Skeletal muscle cell (primary cell): ENCODE measurements at places on chromosomes 5 and 9.
A peak's percentile ranks its signal among the peaks of the same experiment; 100 is the strongest.

- no peak for DNase-seq
These were observed 72.5 kb downstream of the SPIN1 start for GRCh38 chr9:88460587-88461332.

DNA sequence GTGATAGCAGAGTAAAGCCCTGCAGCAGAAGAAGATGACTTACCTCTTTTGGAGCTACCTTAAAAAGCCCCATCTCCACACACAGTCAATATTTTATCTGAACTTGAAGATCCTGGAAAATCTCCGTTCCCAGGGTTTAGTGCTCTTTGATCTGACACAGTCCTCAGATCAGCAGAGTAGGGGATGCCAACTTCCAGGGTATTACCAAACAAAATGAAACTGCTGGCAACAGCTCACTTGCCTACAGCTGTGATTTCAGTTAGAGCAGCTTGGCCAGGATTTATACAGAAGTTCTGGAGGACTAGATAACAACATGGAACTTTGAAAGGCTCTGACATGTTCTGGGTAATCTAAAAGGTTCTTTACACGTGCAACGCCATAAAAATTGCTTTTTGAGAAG is 1537.8 kb upstream of the ACO1 start:
- no peak for DNase-seq

GRCh38 chr5:179312557-179313235 is 32.6 kb downstream of the ADAMTS2 start:
- no peak for DNase-seq

GRCh38 chr5:24633715-24634325 is 11.0 kb downstream of the CDH10 start:
- DNase-seq: no peak

GRCh38 chr5:9624196-9624947 is 5.8 kb downstream of the TAS2R1 start:
- DNase-seq: no peak

DNA sequence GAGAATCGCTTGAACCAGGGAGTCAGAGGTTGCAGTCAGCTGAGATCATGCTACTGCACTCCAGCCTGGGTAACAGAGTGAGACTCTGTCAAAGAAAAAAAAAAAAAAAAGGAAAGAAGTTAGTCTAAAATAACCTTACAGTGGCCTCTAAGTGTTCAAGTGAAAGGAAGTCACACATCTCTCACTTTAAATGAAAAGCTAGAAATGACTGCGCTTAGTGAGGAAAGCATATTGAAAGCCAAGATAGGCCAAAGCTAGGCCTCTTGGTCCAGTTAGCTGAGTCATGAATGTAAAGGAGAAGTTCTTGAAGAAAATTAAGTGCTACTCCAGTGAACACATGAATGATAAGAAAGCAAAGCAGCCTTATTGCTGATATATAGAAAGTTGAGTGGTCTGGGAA is 38.1 kb downstream of the ITGA1 start:
- no peak for DNase-seq

DNA sequence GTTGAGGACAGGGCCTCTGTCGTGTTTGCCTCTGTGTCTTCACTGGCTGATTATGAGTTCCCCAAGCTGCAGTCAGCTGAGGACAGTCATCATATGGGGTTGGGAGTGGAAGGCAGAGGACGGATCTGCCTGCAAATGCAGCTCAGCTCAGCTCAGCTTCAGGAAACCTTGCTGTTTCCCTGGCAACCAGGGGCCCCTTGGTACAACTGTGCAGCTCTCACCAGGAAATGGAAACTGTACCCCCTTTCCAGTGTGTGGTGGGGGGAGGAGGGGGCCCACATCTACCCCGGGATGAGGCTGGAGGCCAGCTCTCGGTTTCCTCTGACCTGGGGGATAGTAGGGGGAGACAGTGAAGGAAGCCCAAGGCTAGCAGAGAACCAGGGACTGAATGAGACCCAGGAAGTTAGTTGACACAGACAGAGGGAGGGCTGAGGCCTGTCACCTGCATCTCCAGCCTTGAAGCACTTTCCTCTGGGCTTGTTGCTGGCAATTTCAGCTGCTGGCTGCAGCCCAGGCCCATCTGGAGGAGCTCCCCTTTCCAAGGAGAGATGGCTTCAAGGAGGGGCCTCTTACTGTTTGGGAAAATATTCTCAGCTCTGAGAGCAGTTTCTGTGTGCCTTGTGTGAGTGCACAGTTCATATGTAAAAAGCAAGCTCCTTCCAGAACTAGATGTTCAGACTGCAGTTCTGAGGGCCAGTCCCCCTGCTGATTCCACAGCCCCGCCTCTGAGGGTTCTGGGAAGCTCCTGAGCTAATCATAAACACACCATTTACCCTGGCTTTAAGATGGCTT is 6.9 kb downstream of the ANXA6 start:
- no peak for DNase-seq

DNA sequence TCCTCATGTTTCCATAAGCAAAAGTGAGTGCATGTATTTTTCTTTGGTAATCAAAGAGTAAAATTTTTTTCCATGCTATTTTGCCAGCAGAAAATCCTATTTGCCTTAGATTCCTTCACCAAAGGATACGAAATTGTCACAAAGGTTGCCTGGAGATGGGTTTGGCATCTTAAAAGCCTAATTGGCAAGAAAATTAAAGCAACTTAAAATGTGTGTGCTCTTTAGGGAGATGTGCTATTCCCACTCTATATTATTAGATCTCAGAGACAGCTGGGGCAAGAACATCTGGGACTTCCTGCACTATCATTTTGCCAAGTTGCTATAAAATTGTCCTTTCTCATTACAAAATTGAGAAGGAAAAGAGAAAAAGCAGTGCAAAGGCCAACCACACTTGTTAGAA is 146.1 kb downstream of the PLCXD3 start:
- no peak for DNase-seq

- peak; percentile 48 for DNase-seq
These were observed 17.2 kb upstream of the GCNT1 start for GRCh38 chr9:76441551-76442322.

- no peak for DNase-seq
These were observed 66.7 kb downstream of the HRH2 start for GRCh38 chr5:175724314-175725275.

DNA sequence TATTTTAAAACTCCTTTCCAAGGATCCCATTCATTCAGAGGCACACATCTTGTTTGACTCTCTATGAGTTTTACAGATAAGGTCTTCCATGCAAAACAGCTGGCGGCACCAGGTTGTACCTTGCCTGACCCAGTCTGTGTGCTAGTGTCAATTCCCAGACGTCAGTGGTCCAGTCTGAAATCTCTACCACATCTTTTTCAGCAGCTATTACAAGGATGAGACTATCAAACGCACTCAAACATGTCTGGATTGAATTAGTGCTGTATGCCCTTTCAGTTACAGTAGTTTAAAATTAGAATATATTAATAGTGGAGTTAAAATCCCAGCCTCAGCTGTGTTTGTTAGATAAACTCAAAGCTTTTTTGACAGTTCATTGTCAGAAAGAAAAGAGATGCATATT is 11.7 kb downstream of the CDC14B start:
- DNase-seq: no peak

GRCh38 chr9:88818495-88819201 is 172.6 kb upstream of the S1PR3 start:
- peak; percentile 74 for DNase-seq
